ENCODE measurements at places on chromosomes 13 and 19.

DNA sequence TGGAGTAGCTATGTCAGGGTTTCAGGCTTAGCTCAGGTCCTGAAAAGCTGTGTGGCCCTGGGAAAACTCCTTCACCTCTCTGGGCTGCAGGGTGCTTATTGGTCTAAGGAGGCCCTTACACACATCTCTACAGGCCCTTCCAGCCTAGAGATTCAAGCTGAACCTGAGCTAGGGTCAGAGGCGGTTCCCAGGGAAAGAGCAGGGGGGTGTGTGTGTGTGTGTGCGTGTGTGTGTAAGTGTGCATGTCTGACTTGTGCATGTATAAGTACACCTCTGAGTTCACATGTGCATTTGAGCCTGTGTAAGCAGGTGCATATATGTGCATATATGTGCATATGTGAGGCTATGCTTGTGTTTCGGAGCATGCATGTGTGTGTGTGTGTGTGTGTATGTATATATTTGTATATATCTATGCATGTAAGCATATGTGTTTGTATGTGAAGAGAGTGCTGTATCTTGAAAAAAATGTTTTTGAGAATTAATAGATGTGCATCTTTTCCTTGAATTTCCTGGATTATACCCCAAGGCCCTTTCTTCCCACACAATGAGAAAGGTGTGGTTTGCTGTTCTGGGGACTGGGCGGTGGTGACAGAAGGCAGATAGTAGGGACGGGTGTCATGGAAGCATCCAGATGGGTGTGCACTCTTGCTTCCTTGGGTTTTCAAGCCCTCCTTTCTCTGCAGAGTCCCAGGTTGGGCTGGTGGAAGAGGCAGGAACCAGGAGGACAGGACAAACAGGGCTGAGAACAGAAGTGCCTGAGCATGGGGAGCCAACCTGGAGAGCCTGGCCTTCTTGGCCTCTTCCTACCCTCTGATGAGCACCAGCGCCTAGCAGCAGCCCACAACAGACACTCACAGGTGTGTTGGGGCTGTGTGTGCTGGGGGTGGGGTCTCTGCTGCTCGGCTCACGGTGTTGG lies 150.3 kb upstream of the TSHZ3 start:
- DNase-seq = no peak

GRCh38 chr13:111265701-111266035 lies 54.8 kb upstream of the TEX29 start:
- no peak for DNase-seq

DNA sequence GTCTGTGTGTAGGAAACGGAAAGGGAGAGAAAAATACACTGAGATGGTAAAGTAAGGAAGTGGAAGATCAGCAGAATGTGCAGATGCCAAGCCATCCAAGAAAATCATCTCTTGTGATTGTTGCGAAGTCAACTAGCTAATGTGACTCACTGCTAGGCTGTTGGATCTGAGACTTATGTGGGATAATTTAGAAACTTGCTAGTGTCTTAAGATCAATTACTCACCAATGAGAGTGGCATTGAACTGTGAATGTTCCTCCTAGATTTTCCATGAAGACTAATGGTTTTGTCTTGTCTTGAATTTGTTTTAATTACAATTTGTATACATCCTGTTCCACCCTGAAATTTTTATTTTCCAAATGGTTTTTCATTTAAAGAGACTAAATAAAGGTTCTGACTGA lies 771.6 kb downstream of the EFNB2 start:
- DNase-seq = no peak

GRCh38 chr19:54391589-54392061 lies 23.6 kb upstream of the TTYH1 start:
- DNase-seq = no peak

DNA sequence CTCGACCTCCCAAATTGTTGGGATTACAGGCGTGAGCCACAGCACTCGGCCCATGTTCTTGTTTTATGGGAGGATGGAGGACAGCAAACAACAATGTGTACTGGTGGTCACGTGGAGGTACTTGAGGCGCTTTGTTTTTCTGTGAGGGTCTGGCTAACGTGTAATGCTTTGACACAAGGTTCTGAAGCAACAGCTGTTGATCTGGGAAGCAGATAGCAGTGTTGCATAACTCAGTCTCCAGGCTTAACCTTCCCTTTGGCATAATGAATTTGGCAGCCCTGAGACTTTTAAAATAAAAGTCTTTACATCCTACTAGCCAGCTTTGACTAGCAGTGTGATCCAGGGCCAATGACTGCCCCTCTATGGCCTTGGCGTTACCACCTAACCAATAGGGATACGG lies 6.9 kb upstream of the ZNF580 start:
- no peak for DNase-seq

DNA sequence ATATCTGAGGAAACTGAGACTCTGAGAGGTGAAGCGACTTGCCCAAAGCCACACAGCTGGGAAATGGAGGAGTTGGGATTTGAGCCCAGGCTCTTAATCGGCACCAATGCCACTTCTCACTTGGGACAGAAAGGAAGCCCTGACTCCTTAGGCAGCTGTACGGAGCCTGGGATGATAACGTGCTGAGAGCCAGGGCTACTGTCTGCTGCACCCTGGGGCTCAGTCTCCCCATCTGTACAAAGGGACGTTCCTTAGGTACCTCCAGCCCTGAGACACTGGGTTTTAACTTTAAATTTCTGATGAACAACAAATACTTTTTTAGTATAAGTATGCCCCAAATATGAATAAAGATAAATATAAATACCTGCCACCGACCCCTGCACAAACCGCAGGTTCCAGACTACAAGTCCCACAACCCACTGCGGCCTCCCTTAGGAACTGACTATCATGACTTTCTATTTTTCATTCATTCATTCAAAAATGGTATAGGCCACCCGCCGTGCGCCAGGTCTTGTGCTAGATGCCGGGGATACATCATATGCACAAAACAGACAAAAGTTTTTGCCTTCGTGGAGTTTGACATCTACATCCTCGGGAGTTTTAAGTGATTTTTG lies 776 bp upstream of the NCLN start:
- DNase-seq = no peak

GRCh38 chr19:3606174-3606689 lies 443 bp downstream of the TBXA2R start:
- peak; percentile 33 for DNase-seq

- no peak for DNase-seq
Observed at GRCh38 chr13:110323172-110323891, 16.2 kb downstream of the COL4A2 start.

DNA sequence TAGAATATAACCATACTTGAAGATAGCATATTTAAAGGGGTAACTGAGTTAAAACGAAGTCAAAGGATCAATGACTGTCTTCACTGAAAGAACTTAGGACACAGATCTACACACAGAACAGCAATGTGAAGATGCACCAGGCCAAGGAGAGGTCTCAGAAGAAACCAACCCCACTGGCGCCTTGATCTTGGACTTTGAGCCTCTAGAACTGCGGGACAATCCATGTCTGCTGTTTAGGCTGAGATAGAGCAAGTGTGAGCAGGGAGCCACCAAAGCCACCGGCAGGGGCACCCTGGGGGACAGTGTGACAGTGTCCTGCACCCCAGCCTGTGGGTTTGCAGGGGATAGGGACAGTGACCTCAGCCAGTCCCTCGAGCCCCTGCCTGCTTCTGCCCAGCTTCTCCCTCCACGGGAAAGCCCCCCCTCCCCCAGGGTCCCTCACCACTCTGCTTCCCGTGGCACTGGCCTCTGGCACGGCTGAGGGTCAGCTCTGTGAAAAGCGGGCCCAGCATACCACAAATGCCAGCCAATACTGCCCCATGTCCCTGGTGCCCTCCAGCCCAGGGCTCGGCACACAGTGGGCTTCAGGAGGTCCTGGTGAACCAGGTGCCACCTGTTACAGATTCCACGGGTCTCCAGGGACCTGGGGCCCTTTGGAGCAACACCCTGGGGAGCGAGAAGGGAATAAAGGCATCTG lies 40.8 kb downstream of the KLF2 start:
- DNase-seq = no peak

- no peak for DNase-seq
Observed at GRCh38 chr13:107441279-107441678, 774.1 kb downstream of the LIG4 start.

GRCh38 chr19:17576758-17577456 lies 21.5 kb downstream of the COLGALT1 start:
- no peak for DNase-seq

DNA sequence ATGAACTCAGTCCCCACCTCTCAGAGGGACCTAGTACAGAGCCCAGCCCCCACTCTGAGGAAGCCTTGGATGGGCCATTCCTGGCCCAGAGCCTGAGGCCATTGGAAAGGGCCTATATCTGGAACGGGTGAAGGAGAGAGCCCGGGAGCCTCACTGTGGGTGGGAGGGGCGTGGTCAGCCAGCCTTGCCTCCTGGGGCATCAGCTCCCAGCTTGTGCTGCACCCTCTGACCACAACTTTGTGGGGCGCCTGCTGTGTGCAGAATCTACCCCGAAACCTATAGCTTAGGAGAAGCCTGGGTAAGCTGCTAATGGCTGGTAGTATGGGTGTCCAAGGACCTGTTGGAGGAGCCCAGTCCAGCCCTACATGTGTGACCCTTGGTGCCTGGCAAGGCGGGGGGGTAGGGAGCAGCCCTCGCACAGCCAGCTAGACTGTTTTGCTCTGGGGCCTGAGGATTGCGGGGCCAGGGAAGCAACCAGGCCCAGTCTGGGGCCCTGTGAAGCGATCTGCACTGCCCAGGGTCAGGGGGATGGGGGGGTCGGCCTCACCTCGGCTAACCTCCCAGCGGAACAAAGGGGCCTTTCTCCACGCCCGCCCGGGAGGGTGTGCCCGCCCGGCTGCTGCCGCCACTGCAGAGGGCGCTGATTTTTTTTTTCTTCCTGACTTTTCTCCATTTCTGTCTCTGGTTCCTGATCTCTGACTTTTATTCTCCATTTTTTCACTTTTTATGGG lies 42.3 kb downstream of the LYL1 start:
- DNase-seq = no peak

DNA sequence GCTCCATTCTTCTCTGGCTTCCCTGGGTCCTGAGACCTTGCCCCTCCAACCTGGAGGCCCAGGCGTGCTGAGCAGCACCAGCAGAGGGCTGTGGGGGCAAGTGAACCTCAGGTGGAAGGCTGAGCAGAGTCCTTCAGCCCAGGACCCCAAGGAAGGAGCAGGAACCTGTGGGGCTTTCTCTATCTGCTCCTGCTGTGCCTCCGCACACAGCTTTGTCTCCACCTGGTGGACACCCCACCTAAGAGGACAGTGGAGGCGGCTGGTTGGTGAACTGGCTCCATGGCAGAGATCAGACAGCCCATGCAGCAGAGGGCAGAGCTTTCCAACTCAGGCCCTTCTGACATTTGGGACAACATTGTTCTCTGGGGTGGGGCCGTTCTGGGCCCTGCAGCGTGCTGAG lies 19.7 kb downstream of the ZFR2 start:
- peak; percentile 54 for DNase-seq

DNA sequence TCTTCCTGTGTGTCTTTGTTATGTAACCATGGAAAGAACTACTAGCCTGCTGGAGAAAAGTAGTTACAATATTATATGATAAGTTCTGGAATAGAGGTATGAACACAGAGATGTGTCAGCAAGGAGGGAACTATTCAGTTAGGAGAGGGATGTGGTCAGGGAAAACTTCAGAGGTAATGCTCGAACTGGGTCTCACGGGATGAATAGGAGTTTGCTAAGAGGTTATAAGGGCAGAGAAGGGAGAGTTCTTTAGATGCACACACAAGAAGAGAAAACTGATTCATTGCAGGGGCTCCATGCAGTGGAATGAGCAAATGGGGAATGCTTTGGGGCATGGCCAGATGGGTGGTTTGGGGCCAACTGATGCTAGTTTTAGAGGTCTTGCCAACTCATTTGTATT lies 46.0 kb upstream of the SIAH3 start:
- no peak for DNase-seq

DNA sequence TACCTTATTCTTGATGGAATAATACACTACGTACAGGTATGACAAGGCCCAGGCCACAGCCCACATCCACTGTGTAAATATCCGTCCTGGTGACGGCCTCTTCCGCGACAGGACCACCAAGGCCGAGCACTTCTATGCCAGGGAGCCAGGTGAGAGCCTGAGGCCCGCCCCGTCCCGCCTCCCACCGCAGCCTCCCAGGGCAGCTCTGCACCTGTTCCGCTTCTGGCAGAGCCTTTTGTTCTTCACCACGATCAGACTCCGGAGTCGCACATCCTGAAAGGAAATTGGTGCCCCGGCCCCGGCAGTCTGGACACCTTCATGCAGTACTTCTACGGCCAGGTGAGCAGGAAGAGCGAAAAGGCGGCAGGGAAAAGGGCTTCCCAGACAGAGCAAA lies 10.6 kb upstream of the ZNF358 start:
- no peak for DNase-seq

DNA sequence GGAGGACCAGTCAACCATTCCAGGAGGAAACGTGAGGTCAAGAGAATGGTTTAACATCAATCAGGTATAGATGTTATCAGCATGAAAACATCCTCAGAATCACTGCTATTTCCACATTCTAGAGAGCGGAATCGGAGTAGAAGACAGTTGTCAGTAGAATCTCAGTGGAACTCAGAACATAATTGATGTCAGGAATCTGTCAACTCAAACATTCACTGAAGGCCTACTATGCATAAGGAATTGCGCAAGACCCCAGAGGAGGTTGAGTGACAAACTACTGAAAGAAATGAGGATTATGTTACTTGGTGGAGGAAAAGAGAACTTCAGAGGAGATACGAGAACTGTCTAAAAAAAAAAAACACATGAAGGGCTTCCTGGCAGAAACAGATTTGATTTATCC lies 97.8 kb downstream of the LHFPL6 start:
- no peak for DNase-seq

GRCh38 chr13:20988909-20989655 lies 72.3 kb downstream of the LATS2 start:
- no peak for DNase-seq

DNA sequence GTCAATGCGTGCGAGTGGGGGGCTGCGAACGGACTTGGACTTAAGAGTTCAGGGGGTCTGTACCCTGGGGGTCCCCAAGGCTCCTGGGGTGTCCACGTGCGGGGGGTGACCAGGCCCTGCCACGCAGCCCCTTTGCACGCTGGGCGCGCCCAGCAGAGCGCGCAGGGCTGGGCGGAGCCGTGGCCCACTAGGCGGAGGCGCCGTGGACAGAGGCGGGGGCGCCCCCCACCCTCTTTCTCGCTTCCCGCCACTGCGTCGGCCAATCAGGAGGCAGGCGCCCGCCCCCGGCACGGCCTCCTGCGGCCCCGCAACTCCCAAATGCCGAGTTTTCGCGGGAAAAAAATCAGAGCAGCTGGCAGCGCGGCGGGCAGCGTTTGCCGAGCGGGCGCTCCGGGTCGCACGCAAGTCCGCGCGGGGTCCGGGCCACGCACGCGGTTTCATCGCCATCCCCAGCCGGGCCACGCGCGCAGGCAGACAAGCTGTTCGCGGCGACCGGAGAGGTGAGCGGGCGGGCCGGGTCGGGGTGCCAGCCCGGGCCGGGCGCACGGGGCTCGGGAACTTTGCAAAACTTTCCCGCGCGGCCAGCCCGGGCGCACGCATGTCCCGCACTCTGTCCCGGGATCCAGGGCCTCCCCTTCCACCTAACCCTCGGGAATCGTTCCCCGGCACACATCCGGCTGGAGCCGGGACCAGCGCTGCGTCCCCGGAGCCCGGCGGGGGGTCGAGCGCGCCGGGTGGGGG lies at the start of gene UHRF1:
Gene UHRF1 (plus strand): TSS at position 346 of the 741 bp plus-strand sequence. CDS start 1,385 bp downstream, outside the sequence.
- DNase-seq = no peak

GRCh38 chr13:84894749-84895148 lies 904.5 kb downstream of the SLITRK6 start:
- DNase-seq = no peak

GRCh38 chr13:63409791-63410351 lies 1994.2 kb upstream of the PCDH20 start:
- no peak for DNase-seq

- DNase-seq = no peak
Observed at GRCh38 chr19:48696353-48697010, 711 bp downstream of the FUT2 start.

- no peak for DNase-seq
Observed at GRCh38 chr13:110572778-110573118, 11.2 kb upstream of the RAB20 start.

Data from CD4-positive, alpha-beta T cell treated with Interleukin-12 subunit alpha and Interleukin-12 subunit beta, for 1 hour (primary cell).